C1 segment of cervical spinal cord (tissue), 14 donors: ENCODE measurements at places on chromosomes 7 and 10.
A peak's percentile ranks its signal among the peaks of the same experiment; 100 is the strongest.

GRCh38 chr10:124710266-124710881 is 33.8 kb downstream of the FAM53B start:
- no peak for DNase-seq

GRCh38 chr10:97072851-97073665 is 112.7 kb downstream of the SLIT1 start:
- peak; percentile 71 for DNase-seq

DNA sequence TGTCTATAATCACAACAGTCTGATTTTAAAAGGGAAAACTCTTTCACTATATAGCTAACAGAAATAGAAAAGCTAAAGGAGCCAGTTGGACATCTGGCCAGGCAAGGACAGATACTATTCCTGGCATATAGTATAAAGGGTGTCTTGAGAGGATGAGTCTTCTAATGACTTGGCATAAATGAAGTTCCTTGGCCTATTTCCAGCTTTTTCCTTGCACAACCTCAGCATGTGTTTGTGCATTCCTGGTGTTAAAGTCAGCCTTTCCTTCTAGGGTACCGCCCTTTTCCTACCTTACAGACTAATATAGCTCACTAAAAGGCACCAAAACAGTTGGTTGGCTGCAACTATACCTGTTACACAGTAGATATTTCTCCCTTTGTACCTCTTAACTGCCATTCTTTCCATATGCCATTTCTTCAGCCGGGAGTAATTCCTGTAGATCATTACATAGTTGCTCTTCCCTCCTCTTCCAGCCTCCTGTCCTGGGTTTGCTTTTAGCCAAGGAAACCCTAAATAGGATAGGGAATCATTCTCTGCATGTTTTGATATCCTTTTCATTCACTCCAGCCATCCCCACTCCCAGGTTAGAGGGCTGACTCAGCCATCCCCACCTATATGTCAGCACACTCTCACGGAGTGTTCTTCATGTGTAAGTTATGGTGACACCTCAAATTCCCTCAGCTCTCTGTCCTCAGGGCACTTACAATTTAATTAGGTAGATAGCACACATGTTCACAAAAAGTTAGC is 102.1 kb upstream of the MDFIC start:
- DNase-seq: no peak

- no peak for DNase-seq
These were observed 10.9 kb downstream of the ANLN start for GRCh38 chr7:36400606-36401005.

DNA sequence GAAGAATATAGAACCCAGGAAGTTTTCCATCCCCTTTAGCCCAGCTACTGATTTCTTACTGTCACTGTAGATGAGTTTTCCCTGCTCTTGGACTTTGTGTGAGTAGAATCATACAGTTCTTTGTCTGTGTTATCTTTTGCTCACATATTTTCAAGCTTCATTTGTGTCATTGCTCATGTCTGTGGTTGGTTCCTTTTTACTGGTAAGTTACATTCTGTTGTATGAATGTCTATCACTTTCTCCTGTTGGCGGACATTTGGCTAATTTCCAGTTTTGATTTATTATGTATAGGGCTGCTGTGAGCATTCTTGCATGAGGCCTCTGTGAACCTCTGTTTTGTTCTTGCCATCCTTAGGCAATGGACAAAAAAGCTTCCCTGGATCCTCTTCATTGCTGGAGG is 5.3 kb downstream of the GLRX3 start:
- no peak for DNase-seq

DNA sequence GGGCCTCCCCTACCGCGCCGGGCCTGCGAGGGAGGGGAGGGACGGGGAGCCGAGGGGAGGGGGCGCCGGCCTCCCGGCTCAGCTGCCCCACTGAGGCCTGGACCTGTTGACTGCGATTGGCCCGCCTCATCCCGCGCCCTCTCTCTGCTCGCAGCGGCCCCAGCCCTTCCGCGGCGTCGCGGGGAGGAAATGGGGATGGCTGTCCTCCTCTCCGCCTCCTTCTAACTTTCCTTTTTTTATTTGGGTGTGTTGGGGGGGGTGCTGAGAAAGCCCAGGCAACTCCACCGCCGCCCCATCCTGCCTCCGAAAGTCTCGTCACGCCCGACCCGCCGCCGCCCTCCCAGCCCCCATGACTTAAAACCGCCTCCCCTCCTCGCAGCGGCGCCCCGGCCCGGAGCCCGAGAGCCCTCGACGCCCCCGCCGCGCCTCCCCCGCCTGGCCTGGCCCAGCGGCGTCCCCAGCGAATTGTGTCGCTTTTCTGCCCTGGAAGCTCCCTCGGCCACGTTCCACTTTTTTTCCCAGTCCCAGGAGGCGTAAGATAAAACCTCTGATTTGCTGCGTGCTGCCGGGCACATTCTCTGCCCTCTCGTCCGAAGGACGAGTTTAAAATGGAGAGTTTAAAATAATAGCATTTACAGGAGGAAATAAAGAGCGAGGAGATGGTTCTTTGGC is 842 bp upstream of the SKIDA1 start:
- DNase-seq: peak; percentile 75

- no peak for DNase-seq
These were observed 246.7 kb upstream of the CTBP2 start for GRCh38 chr10:125407000-125407502.

GRCh38 chr7:71538210-71538609 is 406.3 kb downstream of the GALNT17 start:
- DNase-seq: no peak

- no peak for DNase-seq
These were observed 259.9 kb downstream of the GLRX3 start for GRCh38 chr10:130396044-130396443.

- no peak for DNase-seq
These were observed 18.8 kb upstream of the SORBS1 start for GRCh38 chr10:95579835-95580535.

GRCh38 chr7:157514746-157515145 is 177.9 kb downstream of the DNAJB6 start:
- DNase-seq: no peak

GRCh38 chr10:63388421-63389031 is 77.3 kb downstream of the JMJD1C start:
- no peak for DNase-seq

DNA sequence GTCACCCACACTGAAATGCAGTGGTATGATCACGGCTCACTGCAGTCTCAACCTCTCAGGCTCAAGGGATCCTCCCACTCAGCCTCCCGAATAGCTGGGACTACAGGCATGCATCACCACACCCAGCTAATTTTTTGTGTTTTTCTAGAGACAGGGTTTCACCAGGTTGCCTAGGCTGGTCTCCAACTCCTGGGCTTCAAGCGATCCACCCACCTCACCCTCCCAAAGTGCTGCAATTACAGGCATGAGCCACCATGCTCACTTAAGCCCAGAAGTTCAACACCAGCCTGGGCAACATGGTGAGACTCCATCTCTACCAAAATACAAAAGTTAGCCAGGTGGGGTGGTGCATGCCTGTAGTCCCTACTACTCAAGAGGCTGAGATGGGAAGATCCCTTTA is 33.5 kb downstream of the GDI2 start:
- no peak for DNase-seq

GRCh38 chr7:151085691-151086620 is at the start of gene AGAP3:
TSS of gene AGAP3 (plus strand) at chr7:151086475. CDS start at chr7:151086742, 267 bp downstream.
- DNase-seq: peak; percentile 95

DNA sequence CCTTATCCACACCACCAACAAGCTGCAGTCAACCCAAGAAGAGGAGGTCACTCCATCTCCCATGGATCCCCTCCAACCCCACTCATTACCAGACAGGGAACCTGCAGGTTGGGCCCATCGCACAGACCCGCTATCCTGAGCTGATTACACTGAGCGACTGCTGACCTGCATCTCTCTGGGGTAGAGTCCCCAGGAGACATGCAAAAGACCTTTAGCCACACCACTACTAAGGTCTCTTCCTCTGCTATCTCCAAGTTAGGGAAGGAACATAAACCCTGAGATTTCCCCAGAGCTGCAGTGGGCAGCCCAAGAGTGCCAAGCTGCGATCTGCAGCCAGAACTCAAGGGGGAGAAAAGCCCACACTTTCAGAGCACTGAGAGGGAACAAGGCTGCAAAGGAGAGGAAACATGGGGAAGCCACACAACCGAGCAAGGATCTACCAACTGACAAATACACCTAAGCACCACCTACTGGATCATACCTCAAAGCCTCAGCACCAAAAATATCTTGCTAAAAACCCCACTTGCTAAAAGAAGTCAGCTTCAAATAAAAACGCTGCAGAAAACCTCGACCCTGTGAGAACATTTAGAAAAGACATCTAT is 298.2 kb downstream of the SORCS1 start:
- no peak for DNase-seq

- DNase-seq: no peak
These were observed 463.2 kb upstream of the GALNT17 start for GRCh38 chr7:70668606-70669358.

GRCh38 chr7:117961235-117961634 is 88.0 kb upstream of the CTTNBP2 start:
- DNase-seq: peak; percentile 22

DNA sequence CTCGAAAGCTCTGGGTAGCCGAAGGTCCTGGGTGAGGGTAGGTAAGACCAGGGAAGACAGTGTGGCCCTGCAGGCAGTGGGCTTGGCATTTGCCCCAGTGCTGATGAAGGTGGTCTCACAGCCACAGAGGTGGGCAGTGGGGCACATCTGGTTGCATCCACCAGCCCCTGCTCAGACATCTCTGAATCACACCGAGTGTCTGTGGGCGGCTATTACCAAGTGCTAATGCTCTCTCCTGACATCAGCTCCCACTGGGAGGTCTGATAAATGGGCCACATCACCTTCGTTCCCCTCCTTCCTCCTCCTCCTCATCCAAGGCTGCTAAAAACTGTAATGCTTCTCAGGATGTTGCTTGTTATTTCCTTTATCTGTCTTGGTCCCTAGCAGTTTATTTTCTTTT is 330.9 kb upstream of the COBL start:
- no peak for DNase-seq

GRCh38 chr7:65006094-65006992 is at the start of gene ERV3-1:
TSS of gene ERV3-1 (minus strand) at chr7:65006687. CDS start at chr7:64993026, 13,661 bp downstream.
- DNase-seq: peak; percentile 85

- DNase-seq: no peak
These were observed 2.6 kb downstream of the MRPL43 start for GRCh38 chr10:100984672-100985177.

DNA sequence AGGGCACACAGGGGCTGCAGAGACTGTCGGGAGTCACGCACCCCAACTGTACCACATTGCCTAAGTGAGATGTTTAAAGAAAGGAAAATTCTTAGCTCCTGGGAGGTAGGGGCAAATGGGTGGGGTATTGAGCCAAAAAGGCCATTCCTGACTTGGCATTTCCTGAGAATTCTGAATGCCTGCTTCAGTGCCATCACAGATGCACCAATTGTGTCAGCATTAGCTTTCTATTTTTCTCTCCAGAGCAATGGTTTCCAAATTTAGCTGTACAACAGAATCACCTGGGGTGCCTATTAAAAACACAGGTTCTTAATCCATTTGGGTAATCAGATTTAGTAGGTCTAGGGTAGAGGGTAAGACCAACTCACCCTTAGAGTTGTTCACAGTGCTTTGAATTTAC is 43.1 kb downstream of the LSMEM1 start:
- DNase-seq: no peak

DNA sequence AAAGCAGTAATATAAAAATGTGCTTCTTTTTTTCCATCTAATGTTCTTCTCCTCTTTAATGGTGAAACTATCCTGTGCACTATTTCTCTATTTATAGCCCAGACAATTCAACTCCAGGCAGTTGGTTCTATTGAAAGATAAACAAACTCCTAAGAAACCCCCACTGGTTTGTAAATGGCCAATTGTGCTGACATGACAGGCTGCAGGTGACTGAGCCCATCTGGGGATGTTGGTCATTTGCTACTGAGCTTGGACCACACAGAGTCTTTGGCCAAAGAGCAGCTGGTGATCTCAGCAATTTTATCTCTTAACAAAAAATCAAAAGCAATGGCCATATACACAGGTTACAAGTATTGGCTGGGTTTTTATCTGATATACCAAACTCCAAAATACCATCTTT is 631.8 kb upstream of the CELF2 start:
- DNase-seq: no peak
